Large intestine (tissue), 12 donors: ENCODE measurements at places on chromosomes 4 and X.

DNA sequence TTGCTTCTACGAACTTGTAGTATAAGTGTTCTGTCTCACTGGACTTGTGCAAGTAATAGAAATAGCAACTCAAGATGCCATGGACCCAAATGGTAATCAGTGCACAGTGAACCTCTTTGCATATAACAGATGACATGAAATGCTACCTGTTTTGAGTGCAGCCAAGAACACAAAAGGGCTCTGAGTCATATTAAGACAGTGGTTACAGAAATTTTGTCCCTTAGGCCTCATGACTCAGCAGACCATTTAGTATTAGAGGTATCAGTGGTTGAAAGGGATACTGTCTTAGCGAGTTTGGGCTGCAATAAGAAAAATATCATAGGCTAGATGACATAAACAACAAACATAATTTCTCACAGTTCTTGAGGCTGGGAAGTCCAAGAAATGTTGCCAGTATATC, 502.9 kb upstream of the PCDH10 start:
- no peak for DNase-seq

- DNase-seq: no peak
These were observed 312.9 kb downstream of the PDHA2 start for GRCh38 chr4:96152824-96153223.

- no peak for DNase-seq
These were observed 135.6 kb upstream of the ZIC3 start for GRCh38 chrX:137430301-137430700.

- DNase-seq: no peak
These were observed 53.9 kb downstream of the PPARGC1A start for GRCh38 chr4:23835774-23836478.

DNA sequence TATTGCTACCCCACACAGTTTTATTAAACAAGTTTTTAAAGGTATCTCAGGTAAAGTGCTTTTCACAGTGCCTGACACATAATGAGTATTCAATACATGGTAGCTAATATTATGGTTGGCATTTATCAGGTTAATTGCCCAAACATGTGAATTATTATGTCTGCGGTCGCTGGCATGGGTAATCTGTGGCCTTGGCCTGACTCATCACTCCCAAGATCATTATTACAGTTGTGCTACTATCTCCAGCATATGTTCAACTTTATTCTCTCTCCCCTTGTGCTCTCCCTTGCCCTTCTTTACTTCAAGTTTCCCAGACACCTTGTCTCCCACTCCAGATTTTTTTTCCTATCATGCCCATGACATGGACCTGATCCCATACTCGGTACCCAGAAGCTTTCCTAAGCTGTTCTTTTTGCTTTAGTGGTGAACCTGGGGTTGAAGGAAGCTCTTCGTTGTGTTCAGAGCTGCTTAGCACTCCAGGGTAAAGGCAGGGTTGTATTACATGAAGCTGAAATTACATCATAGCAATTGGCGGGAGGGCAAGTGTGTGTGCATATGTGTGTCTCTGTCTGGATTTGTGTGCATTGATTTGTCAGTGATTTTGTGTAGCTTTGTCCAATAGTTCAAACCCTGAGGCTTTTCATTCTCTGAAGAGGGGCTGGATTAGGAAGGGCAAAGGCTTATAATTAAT, 176.5 kb upstream of the NRK start:
- no peak for DNase-seq

GRCh38 chr4:32226204-32226603, 1506.0 kb downstream of the PCDH7 start:
- no peak for DNase-seq

GRCh38 chrX:22345884-22346283, 73.2 kb downstream of the CBLL2 start:
- no peak for DNase-seq

- DNase-seq: no peak
These were observed 51.4 kb upstream of the SOD3 start for GRCh38 chr4:24743927-24744326.

GRCh38 chr4:52617336-52618020, 41.6 kb downstream of the USP46 start:
- DNase-seq: no peak

DNA sequence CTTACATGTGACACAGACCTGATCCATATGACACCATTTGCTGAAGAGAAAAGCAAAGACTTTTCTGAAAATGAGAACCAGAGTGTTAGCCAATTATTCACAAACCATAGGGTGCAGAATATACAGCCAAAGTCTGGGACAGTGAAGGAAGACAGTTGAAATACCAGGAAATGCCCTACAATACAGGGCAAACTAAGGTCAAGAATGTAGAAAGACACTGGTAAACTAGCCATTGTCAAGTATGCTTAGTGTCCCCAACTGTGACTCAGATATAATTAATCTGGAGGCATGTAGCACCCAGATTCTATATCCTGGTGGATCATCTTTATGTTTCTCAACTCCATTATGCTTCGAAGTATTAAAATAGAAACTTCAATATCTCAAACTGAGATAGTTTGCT, 200.9 kb upstream of the FSTL5 start:
- DNase-seq: no peak

GRCh38 chr4:7852568-7853185, 87.0 kb downstream of the AFAP1 start:
- no peak for DNase-seq
